ENCODE measurements at places on chromosomes 3 and 15. TPM values are rescaled to one million over a fixed set of nuclear protein-coding genes. Genes with fewer than 3 reads are reported as not detected.

CCRL2 gene
- total RNA-seq, result not detected

RTP1 gene
- 6.6 TPM for total RNA-seq

MGLL gene
- total RNA-seq, result 0.11 TPM

SCAANT1 gene
- total RNA-seq, result not detected

SAXO2 gene
- 2.6 TPM for total RNA-seq

SYNPR gene
- total RNA-seq, result 0.64 TPM

STAC gene
- total RNA-seq, result 3.0 TPM

SKOR1 gene
- 0.13 TPM for total RNA-seq

CDCP1 gene
- 12.9 TPM for total RNA-seq

CPN2 gene
- total RNA-seq, result not detected

LINGO1 gene
- total RNA-seq, result 42.6 TPM

ADAMTSL3 gene
- total RNA-seq, result 0.77 TPM

ARL6IP5 gene
- 15.5 TPM for total RNA-seq

REC114 gene
- total RNA-seq, result not detected

A4GNT gene
- total RNA-seq, result not detected

CFAP92 gene
- 0.92 TPM for total RNA-seq

TRAIP gene
- total RNA-seq, result 30.9 TPM

CHRFAM7A gene
- total RNA-seq, result 4.3 TPM

SLCO2A1 gene
- 0.98 TPM for total RNA-seq

CCR3 gene
- total RNA-seq, result not detected

TYRO3 gene
- total RNA-seq, result 118 TPM

CRYGS gene
- 0.83 TPM for total RNA-seq

TIGIT gene
- total RNA-seq, result not detected

SERINC4 gene
- total RNA-seq, result 0.17 TPM

LOXL1 gene
- 9.1 TPM for total RNA-seq

CPLX3 gene
- total RNA-seq, result not detected

TJP1 gene
- 140 TPM for total RNA-seq

TRPC1 gene
- 18.6 TPM for total RNA-seq

ATP8B4 gene
- total RNA-seq, result 0.61 TPM

MANF gene
- total RNA-seq, result 148 TPM

CACNA2D2 gene
- 28.1 TPM for total RNA-seq

LAMB2 gene
- total RNA-seq, result 121 TPM

HIGD2B gene
- not detected for total RNA-seq
